ENCODE measurements at places on chromosomes 2 and 18.

GRCh38 chr2:31666878-31667277, 86.1 kb upstream of the SRD5A2 start:
- no peak for DNase-seq

- no peak for DNase-seq
Observed at GRCh38 chr2:221123396-221123795, 448.7 kb downstream of the EPHA4 start.

DNA sequence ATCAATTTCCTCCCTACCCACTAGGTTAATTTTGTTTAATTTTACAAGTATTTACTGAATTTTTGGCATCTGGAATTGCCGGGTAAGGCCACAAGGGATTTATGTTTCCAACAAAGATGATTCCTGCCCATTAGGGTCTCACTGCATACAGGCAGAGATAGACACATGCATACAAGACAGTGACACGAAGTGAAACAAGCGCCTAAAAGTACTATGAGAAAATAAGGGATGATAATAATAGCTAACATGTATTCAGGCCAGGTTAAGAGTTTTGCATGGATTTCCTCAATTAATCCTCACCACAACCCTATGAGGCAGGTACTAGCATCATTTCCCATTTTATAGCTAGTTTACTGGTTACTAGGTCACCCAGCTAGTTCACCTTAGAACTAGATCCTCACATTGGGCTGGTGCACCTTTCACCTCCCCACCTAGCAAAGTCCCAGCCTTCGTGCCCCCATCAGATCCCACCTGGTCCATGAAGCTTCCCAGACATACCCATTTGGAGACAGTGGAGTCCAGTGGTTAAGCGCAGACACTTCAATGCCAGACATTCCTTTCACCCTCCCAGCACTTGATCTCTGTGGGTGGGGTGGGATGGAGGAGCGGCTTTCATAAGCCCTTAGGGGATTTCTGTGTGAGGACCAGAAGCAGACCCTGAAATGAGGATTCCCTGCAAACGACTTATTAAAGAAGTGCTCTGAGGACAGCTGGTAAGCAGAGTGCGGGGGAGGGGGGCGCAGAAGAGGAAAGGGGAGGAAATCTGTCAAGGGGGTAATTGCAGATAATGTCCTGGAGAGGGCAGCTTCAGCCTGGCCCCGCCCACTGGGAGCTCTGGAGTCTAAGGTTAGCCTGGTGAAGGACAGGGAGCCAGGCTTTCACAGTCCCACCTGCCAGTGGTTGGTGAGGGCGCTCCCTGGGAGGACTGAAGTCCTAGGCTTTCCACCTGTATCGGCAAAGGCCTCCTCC, 5.8 kb upstream of the DGUOK start:
- DNase-seq, result peak; percentile 32

DNA sequence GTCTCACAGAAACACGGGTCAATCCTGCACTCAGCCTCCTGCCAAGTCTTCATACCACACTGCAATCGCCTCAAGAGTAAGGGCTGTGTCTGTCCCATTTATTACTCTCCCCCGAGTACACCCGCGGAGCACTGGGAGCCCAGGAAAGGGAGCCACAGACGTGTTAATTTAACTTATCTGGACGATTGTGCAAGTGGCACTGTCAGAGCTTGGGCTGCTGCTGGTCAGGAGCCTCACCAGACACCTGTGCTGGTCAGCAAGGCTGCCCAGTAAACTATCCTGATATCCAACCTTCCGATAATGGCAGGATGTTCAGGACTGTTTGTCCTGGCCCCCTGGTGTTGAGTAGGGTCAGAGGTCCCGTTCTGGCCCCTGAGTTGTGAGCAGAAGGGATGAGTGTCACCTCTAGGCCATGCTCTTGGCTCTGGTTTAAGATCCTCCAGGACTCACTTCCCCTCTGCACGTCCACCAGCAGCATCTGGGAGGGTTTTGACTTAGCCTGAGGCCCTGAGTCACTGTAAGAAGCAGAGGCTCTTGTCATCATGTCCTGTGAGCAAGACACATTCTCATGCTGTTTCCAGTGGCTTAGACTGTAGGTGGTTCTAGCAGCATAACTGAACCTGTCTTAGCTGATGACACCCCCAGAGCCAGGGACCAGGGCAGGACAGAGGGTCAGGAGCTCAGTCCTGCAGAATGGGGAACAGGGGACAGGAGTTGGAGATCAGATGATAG, 82.5 kb upstream of the ARL4C start:
- DNase-seq, result no peak

DNA sequence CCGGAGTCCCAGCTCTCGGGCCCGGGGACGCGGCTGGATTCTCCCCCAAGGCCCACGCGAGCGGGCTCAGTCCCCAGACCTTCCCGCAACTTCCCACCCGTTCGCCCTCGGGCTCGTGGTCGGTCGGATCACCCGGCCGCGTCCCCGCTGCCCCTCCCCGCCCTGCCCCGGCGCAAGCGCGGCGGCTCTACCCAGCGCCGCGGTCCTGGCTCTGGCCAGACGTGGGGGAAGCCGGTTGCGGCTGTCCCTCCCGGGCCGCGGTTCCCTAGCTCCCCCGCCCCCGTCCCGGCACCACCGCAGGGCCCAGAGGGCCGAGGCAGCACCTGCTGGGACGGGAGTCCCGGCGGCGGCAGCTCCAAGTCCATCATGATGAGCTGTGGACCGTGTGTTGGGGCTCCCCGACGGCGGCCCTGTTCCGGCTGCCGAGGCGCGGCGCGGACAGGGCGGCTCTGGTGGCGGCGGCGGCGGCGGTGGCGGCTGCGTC, 276 bp downstream of the NFE2L2 start:
- DNase-seq, result no peak

DNA sequence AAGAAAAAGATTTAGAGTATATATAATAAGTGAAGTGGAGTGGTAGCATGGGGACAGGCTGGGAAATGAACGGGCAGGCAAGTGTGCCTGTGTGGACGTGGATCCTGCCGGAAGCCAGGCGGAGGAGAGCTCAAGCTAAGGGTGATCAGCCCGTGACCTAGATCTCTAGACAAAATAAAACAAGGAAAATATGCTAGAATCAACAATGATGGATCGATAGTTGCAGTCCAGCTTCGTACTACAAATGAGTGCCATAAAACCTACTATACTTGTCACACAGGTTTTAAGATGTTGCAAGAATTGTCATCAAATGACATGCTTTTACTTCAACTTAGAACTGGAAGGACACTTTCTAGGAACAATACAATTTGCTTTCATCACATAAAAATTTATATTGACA, 8.5 kb downstream of the EIF2AK2 start:
- no peak for DNase-seq

GRCh38 chr2:10678225-10678624, 11.6 kb downstream of the NOL10 start:
- DNase-seq, result no peak

DNA sequence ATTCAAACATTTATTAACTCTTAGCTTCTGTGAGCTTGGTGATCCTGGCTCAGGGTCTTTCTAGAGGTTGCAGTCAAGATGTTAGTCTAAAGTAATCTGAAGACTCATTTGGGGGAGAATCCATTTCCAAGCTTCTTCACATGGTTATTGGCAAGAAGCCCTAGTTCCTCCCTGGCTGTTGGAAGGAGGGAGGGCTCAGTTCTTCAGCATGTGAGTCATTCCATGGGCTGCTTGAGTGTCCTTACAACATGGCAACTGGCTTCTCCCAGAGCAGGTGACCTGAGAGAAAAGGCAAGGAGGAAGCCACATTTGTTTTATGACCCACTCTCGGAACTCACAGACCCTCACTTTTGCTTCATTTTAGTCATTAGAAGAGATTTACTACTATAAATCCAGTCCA, 10.6 kb upstream of the C2orf74 start:
- no peak for DNase-seq

GRCh38 chr2:221270806-221271205, 301.3 kb downstream of the EPHA4 start:
- no peak for DNase-seq

- no peak for DNase-seq
Observed at GRCh38 chr2:195031411-195031810, 625.6 kb upstream of the SLC39A10 start.

GRCh38 chr2:152161598-152161997, 14.0 kb downstream of the STAM2 start:
- no peak for DNase-seq
